ENCODE measurements at places on chromosomes 5 and 9.

GRCh38 chr9:126398403-126399058 is 71.9 kb downstream of the MVB12B start:
- DNase-seq, result no peak

GRCh38 chr5:68007451-68007850 is 208.1 kb upstream of the PIK3R1 start:
- DNase-seq, result no peak

DNA sequence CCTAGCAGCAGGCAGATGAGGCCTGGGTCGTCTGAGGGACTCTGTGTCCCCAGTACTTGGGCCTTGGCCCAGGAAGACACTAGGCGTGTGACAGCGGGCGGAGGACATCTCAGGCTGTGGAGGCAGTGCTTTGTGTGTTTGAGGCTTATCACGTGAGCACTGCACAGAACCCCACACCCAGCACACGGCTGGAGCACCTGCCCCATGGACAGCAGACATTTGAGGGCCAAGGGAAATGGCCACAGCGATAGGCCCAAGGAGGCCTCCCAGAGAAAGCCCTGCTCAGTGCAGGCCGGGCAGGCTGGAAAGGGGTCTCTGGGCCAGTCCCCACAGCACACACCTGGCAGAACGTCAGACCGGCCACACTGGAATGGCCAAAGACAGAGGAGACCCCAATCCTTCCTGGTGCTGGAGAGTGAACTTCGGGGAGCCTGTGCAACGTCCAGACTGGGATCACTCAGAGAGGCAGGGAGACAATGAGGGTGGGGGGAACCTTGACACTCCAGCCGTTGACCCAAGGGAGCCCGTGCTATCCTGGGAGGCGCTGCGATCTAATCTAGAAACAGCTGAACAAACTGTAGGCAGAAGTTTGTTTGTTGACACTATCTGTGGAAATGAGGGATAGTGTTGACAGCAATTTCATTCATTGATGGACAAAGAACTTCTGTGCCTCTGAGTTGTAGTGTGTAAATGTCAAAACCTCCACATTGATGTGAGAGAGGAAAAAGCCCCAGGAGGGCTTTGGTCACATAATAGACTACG is 19.6 kb upstream of the FLT4 start:
- no peak for DNase-seq

DNA sequence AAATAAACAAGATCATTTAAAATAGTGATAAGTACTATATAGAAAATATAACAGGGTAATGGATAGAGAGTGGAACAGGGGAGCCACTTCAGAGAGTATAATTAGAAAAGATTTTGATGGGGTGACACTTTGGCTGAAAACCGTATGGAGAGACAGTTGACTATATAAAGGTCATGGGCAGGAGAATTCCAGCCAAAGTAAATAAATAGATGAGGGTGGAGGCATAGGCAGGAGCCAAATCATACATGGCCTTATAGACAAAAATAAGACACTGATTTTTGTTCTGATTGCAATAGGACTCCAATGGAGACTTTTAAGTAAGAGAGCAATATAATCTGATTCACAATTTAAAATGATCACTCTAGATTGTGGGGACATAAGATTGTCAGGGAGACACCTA is 37.5 kb upstream of the NUDT12 start:
- no peak for DNase-seq

- DNase-seq, result no peak
Observed at GRCh38 chr5:124951105-124951504, 204.7 kb upstream of the ZNF608 start.

- DNase-seq, result no peak
Observed at GRCh38 chr9:565528-565927, 276.0 kb upstream of the DMRT1 start.

- no peak for DNase-seq
Observed at GRCh38 chr9:137009938-137010732, 13.8 kb upstream of the CLIC3 start.

GRCh38 chr9:93308676-93309075 is 124.7 kb downstream of the WNK2 start:
- DNase-seq, result no peak

GRCh38 chr5:77773734-77774280 is 2.3 kb downstream of the TBCA start:
- no peak for DNase-seq

DNA sequence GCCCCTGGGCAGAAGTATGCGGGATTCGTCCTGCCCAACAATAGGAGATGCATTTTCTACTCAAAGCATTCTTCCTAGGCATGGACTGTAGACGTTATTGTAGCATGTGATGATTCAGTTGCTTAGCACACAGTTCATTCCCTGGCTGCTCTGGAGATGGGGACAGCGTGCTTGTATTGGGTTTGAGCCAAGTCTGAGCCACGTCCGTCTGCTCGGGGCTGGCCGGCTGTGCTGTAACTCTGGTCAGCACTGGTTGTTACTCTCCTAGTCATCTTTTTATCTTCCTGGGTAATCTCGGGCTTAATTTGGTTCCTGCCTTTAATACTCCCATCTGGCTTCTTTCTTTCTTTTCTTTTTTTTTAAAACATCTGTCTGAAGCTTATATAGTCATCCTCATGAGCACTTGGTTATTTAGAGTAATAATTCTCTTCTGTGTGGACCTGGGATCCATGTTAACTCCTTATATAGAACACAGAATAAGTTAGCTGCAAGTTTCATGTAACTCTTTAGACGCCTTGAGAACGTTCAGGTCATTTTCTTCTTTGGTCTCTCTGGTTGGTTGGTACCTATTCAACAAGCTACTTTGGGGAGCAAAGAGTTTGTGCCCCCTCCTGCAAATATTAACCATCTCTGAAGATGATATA is 118.8 kb upstream of the RPS23 start:
- peak; percentile 3 for DNase-seq

- no peak for DNase-seq
Observed at GRCh38 chr5:45383985-45384384, 312.2 kb downstream of the HCN1 start.

DNA sequence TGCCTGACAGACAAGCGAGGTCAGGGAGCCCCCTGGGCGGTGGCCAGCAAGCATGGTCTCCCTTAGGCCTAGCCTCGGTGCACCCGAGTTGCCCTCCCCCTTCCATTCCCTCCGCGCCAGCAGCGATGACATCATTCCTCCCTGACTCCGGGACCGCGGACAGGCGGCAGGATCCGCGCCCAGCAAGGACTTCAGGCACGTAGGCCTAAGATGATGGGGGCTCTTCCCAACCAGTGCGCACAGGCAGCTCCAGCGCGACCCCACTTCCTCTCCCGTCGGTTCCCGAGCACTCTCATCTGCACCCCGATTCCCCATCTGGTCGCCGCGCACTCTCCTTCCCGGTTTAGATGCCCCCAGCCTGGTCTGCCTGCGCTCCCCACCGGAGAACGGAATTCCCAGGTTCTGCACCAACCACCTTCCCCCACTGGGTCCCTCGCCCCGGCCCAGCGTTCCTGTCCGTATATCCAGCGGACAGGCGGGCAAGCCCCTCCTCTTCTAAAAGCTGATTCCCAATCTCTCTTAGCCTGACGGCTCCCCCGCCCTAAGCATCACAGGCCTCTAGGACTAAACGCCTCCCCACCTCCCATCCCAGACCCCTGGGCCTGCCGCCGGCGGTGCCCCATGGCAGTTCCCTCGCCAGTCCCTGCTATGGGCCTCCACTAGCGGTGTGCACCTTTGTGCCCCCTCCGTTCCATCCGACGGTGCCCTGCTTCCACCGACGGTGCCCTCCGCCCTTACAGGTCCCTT is 931 bp downstream of the FAM219A start:
- DNase-seq, result no peak

GRCh38 chr5:173873306-173873922 is 14.7 kb upstream of the CPEB4 start:
- no peak for DNase-seq

- no peak for DNase-seq
Observed at GRCh38 chr5:155998257-155998656, 328.7 kb upstream of the SGCD start.

- DNase-seq, result no peak
Observed at GRCh38 chr5:157059093-157059539, at the start of gene HAVCR1. Gene HAVCR1 (minus strand): TSS chr5:157059116. CDS start chr5:157057943, 1,173 bp downstream.

DNA sequence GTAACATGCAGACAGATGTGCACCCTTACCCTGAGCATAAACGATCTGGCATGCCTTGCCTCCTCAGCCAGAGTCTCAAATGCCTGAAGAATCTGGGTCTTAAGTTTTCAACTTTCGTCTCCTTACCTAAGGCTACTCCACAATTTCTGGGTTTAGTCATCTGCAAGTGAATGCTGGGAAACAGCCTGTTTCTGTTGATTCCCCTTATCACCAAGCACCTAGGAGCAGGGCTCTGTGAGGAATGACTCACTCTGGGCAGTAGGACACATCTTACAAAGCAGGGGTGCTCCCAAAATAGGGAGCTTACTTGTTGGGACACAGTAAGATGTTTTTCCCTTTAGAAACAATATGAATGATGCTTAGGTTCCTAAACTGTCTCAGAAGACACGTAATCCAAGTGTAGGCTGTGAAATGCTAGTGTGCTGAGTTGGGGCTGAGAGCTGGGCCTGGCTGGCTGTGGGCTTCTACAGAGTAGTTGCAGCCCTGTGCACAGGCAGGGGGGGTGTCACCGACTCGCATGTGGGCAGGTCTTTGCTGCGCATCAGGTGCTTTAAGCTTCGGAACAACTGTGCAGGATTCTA is 58.0 kb downstream of the DAP start:
- no peak for DNase-seq

All from cerebellar nuclear complex (tissue), 1 donor.